Small intestine (tissue), 16 donors: ENCODE measurements at places on chromosomes 3 and 15.

DNA sequence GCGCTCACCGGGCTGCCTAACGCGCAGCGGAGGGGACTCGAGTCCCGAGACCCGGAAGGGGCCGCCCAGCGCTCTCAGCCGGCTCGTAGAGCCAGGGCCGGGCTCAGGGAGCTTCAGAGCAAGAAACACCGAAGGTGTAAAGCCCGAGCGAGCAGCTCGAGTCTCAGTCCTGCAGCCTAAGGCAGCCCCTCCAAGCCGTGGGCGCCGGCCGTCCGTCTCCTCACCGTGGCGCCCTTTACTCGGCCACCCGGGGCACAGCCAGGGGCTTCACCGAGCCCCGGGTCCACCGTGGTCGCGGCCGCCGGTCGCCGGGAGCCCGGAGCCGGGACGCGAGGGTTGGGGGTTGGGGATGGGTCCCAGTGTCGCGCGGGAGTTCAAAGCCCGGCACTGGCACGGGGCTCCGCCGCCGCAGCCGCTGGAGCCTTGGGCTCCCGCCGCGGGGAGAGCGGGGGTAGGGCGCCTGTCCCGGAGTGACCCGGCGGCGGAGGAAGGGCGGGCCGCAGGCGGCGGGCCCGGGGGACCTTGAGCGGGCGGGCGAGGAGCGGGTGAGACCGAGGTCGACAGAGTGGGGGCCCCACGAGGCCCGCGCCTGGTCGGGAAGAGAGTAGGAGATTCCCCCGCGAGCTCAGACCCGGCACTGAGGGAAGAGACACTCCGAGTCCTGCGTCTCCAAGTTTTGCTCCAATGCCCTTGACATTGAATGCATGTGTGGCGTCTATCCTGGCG, 26.9 kb upstream of the THRB start:
- peak overlapping the region; percentile 69 for H3K27ac ChIP-seq
- H3K4me1 ChIP-seq = peaks cover 48% of the 10 kb centered on the region
- H3K36me3 ChIP-seq = no peaks in the 10 kb centered on the region
- H3K4me3 ChIP-seq = peak overlapping the region; percentile 52
- H3K27me3 ChIP-seq = no peaks in the 10 kb centered on the region

DNA sequence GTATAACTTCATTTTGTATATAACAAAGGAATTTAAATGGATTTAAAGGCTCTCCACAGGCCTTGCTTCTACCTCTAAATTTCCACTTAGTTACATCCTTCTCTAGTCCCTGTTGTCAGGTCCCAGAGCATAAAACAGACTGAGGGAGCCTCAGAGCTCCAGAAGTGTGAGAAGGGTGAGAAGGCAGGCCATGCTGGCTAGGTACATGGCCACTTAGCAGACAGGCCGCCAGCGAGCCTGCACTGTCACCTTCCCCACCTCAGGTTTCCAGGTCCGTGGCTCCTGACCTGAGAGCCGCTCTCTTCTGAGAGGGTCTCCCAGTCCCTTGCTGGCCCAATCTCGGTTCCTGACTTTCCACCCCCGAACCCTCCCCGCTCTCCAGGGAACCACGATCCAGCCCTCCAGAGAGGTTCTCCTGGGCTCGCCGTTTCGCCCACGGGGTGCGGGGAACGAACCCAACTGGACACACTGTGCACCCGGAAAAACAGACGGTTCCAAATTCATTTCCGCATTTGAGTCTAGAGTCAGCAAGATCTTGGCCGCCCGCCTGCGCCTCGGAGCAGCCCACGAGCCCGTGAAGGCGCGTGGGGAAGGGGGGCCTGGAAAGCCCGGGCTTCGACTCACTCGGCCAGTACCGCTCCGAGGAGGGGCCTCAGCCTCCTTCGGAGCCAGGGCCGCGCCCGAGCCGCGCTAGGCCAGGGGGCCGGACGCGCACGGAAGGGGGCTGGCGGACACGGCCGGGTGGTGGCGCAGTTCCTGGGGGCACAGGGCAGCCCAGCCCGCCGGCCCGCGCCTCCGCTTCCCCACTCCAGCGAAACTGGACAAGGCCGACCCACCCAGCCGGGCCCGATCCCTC, 16.7 kb upstream of the SOX2 start:
- no peaks in the 10 kb centered on the region for H3K4me1 ChIP-seq
- no peak for DNase-seq
- no peaks in the 10 kb centered on the region for H3K36me3 ChIP-seq

DNA sequence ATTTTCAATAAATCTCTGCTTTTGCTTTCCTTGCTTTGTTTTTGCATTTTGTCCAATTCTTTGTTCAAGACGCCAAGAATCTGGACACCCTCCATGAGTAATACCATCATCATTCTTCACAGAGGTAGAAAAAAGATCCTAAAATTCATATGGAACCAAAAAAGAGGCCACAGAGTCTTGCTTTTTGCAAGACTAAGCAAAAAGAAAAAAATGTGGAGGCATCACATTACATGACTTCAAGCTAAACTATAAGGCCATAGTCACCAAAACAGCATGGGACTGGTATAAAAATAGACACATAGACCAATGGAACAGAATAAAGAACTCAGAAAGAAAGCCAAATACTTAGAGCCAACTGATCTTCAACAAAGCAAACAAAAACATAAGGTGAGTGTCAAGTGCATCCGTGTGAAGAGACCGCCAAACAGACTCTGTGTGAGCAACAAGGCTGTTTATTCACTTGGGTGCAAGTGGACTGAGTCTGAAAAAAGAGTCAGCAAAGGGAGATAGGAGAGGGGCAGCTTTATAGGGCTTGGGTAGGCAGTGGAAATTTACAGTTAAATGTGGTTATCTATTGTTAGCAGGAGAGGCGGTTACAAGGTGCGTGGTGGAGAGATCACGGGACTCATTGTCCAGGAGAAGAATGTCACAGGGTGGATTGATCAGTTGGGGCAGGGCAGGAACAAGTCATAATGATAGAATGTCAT, 10.9 kb downstream of the STRIT1 start:
- no peak overlapping the region for H3K27ac ChIP-seq
- no peaks in the 10 kb centered on the region for H3K4me1 ChIP-seq
- DNase-seq = no peak
- no peaks in the 10 kb centered on the region for H3K36me3 ChIP-seq

DNA sequence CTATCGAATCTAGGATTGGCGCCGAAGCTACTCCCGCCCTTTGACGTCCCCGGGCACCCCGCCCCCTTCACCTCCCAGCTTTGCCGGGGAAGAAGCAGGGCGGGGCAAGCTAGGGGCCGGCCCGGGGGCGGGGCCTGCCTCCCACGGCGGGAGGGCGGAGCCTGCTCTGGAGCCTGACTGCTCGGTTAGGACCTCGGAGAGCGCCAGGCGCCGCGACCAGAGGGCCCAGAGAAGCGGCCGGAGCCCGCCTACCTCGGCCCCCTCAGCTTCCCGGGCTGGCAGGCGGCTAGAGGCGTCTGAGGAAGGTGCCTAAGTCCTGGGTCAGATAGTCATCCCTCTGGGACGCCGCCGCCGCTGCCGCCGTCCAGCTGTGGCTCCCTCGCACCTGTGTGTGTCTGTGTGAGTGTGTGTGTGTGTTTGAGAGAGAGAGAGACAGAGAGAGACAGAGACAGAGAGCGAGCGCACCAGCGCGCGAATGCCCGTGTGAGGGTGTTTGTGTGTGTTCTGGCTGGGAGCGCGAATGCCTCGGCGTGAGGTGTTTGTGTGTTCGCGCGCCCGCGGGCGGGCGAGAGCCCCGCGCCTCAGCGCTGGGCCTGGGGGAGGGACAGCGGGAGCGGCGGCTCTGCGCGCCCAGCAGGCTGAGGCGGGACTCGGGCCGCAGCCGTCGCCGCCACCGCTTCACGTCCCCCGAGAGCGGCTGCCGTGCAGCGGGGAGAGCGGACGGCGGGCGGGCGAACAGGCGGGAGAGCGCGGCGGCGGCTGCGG, at the start of gene STXBP5L:
TSS of gene STXBP5L (plus strand) at position 176 of the 765 bp plus-strand sequence. CDS start 1,374 bp downstream, outside the sequence.
- no peaks in the 10 kb centered on the region for H3K4me1 ChIP-seq
- H3K4me3 ChIP-seq = peak within 1 kb of the TSS; percentile 51
- no peaks in the 10 kb centered on the region for H3K36me3 ChIP-seq
- H3K27me3 ChIP-seq = peaks cover 25% of the 10 kb centered on the region
- peak; percentile 81 for DNase-seq

DNA sequence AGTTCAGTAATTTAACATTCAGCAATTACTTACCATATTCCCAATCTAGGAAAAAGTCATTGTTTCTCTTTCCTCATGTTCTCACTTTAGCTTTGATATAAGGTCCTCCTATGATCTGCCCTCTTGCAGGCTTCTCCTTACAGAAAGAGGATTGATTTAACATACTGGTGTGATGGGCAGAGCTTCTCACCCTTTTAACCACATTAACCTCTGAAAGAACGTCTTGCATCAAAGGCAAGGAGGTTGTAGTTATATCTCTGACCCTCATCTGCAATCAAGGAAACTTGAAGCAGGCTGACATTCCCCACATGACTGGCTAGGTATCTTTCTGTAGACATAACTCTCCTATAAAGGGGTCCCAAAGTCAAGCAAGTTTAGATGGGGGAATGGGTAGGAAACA, 39.5 kb downstream of the BTLA start:
- no peaks in the 10 kb centered on the region for H3K4me1 ChIP-seq
- DNase-seq = no peak
- H3K4me3 ChIP-seq = no peak overlapping the region

GRCh38 chr15:31551323-31551722, 224.7 kb downstream of the KLF13 start:
- no peaks in the 10 kb centered on the region for H3K4me1 ChIP-seq
- H3K36me3 ChIP-seq = no peaks in the 10 kb centered on the region
- H3K27ac ChIP-seq = no peak overlapping the region
- H3K4me3 ChIP-seq = no peak overlapping the region
- DNase-seq = no peak

DNA sequence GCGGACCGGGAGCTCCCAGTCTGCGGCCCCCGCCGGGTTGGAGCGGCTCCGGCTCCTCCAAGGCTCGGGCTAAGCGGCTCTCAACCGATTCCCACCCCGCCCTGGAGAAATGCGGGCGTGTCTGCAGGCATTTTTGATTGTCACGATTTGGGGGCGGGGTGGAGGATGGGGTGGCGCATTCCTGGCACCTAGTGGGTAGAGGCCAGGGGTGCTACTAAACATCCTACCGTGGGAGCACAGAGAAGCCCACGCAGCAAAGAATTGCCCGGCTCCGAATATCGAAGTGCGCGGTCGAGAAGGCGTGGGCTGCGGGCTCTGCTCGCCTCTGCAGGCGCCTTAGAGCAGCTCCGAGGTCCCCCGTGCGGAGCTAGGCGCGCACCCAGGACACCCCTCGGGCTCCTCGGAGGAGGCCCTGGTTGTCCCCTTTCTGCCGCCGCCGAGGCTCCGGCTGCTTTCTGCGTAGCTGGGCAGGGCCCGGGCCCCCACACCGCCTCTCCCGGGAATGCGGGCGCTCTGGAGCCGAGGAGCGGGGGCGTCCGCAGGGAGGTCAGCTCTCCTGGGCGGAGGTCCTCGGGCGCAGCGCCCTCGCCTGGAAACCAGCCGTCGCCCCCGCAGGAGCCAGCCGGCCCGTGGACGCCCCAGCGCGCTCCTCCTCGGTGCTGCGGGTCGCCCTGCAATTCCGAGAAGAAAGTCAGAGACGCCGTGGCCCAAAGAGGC, 16.5 kb upstream of the LAMP3 start:
- H3K27ac ChIP-seq = no peak overlapping the region
- H3K4me1 ChIP-seq = peaks cover 3% of the 10 kb centered on the region
- H3K36me3 ChIP-seq = no peaks in the 10 kb centered on the region
- H3K27me3 ChIP-seq = peaks cover 56% of the 10 kb centered on the region
- H3K4me3 ChIP-seq = peak overlapping the region; percentile 50

GRCh38 chr3:71862371-71863140, 77.6 kb upstream of the PROK2 start:
- no peak for DNase-seq
- no peaks in the 10 kb centered on the region for H3K36me3 ChIP-seq

DNA sequence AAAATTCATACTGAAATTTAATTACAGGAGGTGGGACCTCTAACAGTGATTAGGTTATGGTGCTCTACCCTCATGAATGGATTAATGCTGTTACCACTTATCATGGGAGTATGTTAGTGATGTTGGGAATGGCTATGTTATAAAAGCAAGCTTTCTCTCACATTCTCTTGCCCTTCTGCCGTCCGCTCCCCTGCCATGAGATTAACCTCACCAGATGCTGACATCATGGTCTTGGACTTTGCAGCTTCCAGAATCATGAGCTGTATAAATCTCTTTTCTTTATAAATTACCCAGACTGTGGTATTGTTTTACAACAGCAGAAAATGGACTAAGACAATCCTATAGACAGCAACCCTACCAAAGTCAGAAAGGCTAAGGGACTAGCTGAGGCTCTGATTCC, 884.8 kb downstream of the FHIT start:
- H3K36me3 ChIP-seq = no peaks in the 10 kb centered on the region
- H3K4me1 ChIP-seq = no peaks in the 10 kb centered on the region
- no peak overlapping the region for H3K27ac ChIP-seq
- H3K4me3 ChIP-seq = no peak overlapping the region
- H3K27me3 ChIP-seq = no peaks in the 10 kb centered on the region

DNA sequence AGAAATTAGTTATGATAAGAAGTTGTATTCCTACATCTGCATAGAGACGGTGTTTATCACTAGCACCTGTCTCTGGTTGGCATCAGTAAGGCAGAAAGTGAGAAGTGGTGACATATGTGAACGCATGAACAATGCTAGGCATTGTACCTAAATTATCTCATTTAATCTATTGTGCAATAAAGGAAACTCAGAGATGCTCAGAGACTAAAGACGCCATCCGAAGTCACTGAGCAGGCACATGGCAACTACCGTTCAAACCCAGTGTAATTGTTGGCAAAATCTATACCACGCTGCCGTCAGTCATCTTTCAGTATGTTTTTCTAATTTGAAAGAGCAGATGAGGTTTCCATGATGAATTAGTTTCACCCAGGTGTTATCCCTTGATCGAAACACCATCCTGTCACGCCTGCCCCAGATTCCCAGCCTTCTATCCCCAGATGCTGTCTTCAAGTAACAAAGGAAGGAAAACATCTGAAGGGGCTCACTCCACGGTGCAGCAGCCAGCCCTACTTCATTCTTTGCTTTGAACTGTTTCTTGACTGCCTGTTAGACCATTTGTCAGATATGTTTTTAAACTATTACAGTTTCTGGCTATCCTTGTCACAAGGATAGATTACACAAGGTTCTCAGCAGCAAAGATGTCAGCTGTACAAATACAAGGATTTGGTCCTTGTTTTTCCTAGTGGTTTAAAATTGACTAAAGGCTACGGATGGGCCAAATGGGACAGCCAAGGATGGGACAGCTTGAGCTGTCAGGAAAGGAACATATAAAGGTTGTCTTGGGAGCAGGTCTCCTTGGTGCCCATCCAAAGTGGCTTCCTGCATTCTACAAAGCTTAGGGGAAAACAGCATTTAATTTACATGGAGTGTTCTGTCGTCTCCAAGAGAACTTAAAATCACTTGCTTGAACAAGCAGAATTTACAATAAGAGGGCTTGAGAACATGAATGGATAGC, 99.1 kb downstream of the TMEM108 start:
- H3K27ac ChIP-seq = no peak overlapping the region
- H3K4me1 ChIP-seq = no peaks in the 10 kb centered on the region
- H3K4me3 ChIP-seq = no peak overlapping the region
- H3K36me3 ChIP-seq = no peaks in the 10 kb centered on the region
- no peak for DNase-seq

- H3K4me3 ChIP-seq = no peak overlapping the region
- DNase-seq = no peak
- no peaks in the 10 kb centered on the region for H3K4me1 ChIP-seq
Measured at GRCh38 chr3:52890735-52891134, 6.6 kb downstream of the STIMATE start.
